ENCODE measurements at places on chromosomes 7 and 10. TPM values are rescaled to one million over a fixed set of nuclear protein-coding genes. Genes with fewer than 3 reads are reported as not detected.
A peak's percentile ranks its signal among the peaks of the same experiment; 100 is the strongest.

- DNase-seq, result no peak
These were observed 297.8 kb upstream of the SEMA3A start for GRCh38 chr7:84492098-84493034.

GRCh38 chr7:39921506-39922175, 28.4 kb upstream of the CDK13 start:
- DNase-seq, result no peak

The SORCS1 gene
- total RNA-seq, result 40.6 TPM

- no peak for DNase-seq
These were observed 25.2 kb downstream of the ATRNL1 start for GRCh38 chr10:115118346-115118745.

The GIMAP2 gene
- total RNA-seq, result 4.4 TPM

DNA sequence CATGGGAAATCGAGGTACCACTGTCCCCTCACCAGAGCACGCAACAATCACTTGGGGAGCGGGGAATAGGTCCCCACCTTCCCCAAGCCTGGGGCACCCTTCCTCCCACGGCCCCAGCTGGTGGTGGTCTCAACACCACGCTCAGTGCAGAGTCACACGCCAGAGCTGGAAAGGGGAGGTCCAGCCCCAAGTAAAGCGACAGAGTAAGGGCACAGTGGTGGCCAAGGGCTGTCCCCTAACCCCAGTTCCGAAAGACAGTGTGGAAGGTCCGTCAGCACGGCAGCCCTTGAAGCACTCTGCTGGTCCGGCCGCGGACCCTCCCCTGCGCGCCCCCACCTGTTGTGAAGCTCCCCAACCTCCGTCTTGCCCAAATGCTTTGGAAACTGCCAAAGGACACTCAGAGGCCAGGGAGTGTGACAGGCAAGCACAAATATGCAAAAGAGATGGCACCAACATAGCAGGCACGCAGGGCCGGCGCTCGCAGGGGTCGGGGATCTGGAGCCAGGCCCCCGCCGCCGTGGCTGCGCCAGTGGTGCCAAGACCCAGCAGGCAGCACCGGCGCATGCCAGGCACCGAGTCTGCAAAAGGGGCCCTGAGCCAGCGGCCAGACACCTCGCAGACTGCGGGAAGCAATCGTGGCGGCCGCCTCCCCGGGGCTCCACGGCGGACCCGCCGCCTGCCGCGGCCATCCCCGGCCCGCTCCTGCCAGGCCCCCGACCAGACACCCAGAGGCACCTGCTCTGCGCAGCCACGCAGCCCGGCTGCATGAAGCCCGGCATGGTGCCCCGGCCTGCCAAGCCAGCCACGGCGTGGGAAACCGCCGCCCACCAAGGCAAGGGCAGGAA, 51.6 kb upstream of the SRRM3 start:
- no peak for DNase-seq

GRCh38 chr7:47253650-47254080, 328.2 kb downstream of the TNS3 start:
- peak; percentile 5 for DNase-seq

DNA sequence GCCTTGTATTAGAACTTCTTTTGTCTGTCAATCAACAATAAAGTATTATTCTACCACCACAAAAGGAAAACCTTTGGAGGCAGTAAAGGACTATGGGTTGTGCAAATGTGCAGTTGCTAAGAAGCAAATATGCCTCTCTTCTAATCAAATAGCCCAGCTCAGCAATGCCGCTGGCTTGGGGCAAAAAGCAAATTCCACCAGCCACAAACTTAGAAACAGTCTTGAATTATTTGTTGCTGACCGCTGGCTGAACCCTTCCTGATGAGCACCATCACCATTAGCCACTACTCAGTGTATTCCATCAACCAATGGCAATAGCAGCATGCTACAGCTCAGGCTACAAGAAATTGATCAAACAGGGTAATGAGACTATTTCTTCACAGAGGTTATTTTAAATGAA, 51.0 kb downstream of the SKAP2 start:
- no peak for DNase-seq

- no peak for DNase-seq
These were observed 73.3 kb upstream of the CHCHD3 start for GRCh38 chr7:133155146-133155545.

DNA sequence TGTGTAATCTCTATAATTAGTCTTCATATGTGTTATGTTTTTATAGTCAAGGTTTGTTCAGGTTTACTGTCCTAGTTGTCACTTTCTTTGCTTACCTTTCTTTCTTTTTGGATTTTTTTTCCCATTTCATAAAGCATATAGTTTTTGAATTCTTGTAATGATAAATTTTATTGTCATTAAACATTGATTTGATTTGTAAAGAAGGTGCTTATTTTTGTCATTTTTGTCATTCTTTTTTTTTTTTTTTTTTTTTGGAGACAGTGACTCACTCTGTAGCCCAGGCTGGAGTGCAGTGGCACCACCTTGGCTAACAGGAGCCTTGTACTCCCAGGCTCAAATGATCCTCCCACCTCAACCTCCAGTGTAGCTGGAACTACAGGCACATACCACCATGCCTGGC, 9.6 kb upstream of the MINDY3 start:
- no peak for DNase-seq

DNA sequence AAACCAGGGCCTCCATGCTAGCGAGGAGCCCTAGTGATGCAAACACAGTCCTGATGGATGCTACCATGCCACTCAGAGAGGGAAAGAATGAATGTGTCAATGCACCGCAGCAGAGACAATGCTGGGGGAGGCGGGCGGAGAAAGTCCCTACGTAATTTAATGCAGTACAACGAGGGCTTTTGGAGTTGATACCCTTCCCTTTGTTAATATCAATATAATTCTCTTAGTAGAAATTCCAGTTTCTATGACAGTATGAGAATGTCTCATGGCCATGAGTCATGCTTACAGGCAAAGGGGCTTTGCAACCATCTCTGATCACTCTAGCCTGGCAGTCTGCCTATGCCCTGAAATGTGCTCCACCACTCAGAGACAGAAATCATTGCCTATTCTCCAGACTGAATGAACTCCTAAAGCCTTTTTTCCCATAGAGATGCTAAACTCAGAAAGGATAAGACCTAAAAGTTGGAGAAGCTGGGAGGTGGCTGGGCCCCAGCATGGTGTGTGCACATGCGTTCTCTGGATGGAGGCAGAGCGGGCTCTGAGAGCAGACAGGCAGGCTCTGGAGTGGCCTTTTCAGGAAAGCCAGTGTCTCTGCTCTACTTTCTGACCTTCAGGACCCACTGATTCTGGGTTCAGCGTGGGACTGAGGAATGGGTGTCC, 20.3 kb upstream of the GIMAP2 start:
- no peak for DNase-seq

DNA sequence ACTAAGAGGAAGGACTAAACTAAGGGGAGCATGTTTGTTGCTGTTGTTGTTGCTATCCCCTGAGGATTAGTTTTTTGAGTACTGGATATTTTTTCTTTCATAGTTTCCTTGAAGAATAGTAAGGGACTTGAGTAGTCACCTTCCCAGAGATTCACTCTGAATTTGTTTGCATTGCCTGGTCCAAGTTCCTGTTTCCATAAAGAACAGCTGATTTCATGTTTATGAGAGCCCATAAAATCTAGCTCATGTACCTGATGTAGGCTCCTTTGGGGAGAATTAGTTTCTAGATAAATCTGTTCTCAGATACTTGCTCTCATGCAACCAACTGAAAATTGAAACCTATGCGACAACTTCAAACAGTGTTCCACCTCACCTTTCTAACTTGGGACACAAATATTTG, 464.4 kb upstream of the MBL2 start:
- no peak for DNase-seq

GRCh38 chr7:36167403-36168050, 14.5 kb downstream of the EEPD1 start:
- DNase-seq, result no peak

The SLC29A3 gene
- total RNA-seq, result 0.78 TPM

DNA sequence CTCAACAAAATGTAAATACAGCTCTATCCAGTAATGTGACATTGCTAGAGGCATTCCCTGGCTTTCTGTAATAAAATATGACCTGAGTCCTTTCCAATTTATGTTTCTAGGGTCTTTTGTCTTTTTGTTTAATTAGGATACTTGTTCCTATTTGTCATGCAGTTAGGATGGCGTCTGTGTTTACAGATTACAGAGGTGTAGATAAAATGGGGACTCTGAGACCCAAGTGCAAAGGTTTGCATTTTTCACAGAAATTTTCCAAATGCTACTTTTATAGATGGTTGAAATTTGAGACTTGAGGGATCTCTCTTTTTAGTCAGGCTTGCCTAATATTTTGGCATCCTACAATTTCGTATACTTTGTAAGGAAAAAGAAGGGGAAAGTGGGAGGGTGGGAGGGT, 332.4 kb downstream of the PTEN start:
- DNase-seq, result no peak

DNA sequence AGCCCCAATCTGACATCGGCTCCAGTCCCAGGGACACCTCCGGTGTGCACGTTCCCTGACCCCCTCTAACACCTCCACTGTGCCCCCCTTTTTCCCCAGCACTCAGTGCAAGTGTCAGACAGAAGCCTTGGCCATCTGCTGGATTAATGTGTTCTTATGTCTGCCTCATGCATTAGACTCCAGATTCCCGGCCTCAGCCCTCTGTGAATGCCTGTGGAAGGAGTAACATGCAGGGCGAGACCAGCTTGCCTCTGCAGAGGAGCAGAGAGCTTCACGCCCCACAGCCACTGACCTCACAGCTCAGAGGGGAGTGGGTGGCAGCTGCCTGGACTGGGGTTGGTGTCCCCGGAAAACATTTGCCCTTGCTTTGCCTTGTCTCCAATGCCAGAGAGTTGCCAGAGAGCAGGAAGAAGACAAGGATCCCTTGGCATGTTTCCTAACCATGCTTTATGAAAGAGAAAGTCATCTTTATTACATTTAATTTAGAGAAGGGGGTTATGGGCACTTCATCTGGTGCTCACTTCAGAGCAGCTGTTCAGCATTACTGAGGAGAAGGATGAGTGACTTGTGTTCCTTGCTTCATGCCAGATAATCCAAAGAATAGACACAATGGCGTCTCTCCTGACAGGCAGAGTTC, 91.6 kb upstream of the CXCL12 start:
- no peak for DNase-seq

- no peak for DNase-seq
These were observed 279.9 kb upstream of the MKLN1 start for GRCh38 chr7:131047651-131048304.

The FZD1 gene
- 10.0 TPM for total RNA-seq

GRCh38 chr10:113115556-113115955, 165.5 kb downstream of the TCF7L2 start:
- no peak for DNase-seq

GRCh38 chr10:104449391-104449790, 95.8 kb downstream of the CFAP58 start:
- no peak for DNase-seq

- no peak for DNase-seq
These were observed 120.0 kb downstream of the LYZL1 start for GRCh38 chr10:29408847-29409240.

GRCh38 chr7:88688222-88688621, 71.3 kb upstream of the ZNF804B start:
- DNase-seq, result no peak

DNA sequence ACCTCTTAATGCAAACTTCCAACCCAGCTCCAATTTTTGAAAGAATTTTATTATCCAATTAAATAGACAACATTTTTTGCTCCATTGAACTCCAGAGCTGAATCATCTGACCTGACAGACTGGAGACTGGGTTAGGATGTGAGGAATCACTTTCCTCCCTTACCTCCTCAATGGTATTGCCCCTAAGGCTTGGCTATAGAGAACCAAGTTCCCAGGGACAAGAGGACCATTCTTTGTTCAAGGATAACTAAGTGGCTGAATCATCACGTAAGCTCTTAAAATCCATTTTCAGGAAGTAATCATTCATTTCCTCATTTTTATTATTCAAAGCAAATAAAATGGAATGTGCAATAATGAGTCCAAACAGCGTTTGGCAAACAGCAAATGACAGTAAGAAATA, 335.1 kb downstream of the GATA3 start:
- DNase-seq, result no peak

DNA sequence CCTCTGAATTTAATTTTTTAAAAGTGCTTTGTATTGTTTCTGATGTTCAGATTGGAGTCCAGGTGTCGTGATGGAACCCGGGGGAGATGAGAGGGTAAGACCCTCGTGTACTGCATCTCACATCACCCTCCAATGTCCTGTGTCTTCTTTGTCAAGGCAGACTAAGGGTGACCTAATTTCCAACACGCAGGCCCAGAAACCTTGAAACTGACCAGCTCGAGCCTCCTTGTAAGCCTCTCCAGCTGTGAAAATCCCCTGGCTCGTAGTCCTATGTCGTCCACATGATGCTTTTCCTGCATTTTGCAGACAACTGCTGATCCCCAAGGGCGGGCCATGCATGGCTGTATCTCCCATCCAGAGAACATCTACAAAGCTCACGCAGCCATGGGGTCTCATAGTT, 220.2 kb downstream of the ARHGAP12 start:
- no peak for DNase-seq

The NUP42 gene
- total RNA-seq, result 63.6 TPM

- DNase-seq, result no peak
These were observed 36.0 kb downstream of the COL17A1 start for GRCh38 chr10:104049504-104050250.

DNA sequence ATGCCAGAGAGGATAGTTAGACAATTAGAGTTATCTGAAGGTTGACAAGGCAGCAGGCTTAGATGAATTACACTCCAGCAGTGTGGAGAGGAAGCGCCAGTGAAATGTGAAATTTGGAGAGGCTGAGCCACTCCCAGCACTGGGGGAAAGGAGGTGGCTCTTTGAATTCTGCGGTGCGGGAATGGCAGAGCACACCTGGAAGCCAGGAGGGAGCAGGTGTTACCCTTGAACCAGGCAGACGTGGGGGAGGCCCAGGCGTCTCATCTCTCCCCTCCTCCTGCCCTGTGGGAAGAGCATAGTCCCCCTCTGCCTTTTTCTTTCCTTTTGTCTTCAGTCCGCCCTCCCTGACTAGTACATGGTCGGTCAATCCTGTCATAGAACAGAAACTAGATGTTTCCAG, 203.1 kb downstream of the DPP6 start:
- no peak for DNase-seq

The SFTPA2 gene
- not detected for total RNA-seq

The LIPJ gene
- 3.4 TPM for total RNA-seq

DNA sequence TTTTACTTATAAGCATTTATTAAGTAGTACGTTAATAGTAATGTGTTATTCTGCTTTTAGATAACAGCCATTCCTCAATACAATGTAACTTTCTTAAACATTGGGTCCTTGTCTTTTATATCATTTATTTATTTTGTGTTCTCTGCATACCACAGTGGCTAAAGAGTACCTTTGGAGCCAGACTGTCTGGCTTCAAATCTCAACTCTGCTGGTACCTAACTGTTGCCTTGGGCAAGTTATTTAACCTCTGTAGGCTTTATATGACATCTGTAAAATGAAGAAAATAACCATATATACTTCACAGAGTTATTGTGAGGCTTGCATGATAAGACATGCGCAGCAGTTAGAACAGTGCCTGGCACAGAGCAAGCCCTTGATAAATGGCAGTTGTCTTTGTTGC, 397.6 kb downstream of the MDFIC start:
- no peak for DNase-seq

The LRRD1 gene
- total RNA-seq, result 0.78 TPM

- DNase-seq, result no peak
These were observed 65.2 kb downstream of the FAM185A start for GRCh38 chr7:102814025-102814471.

The LRRN3 gene
- 187 TPM for total RNA-seq
